Gastrocnemius medialis (tissue), 4 donors: ENCODE measurements at places on chromosomes 4 and X. TPM values are rescaled to one million over a fixed set of nuclear protein-coding genes. Genes with fewer than 3 reads are reported as not detected.

The C1QTNF7 gene
- total RNA-seq: 11.6 TPM

The POU3F4 gene
- total RNA-seq: not detected

The TRPC3 gene
- total RNA-seq: not detected

The ADGRA3 gene
- total RNA-seq: 21.1 TPM

The SORCS2 gene
- total RNA-seq: 1.2 TPM

The OR13H1 gene
- total RNA-seq: not detected

The DDX53 gene
- not detected for total RNA-seq

The CFAP299 gene
- not detected for total RNA-seq

The EDNRA gene
- total RNA-seq: 8.4 TPM

The TMPRSS11F gene
- not detected for total RNA-seq

The STBD1 gene
- total RNA-seq: 57.5 TPM

GRCh38 chr4:25030277-25031076 lies at the start of gene LGI2:
Gene LGI2, minus strand, starts transcription at chr4:25030946. Its CDS starts 253 bp downstream, at chr4:25030693.
- H3K36me3 ChIP-seq: no peaks in the 10 kb centered on the region
- no peak for DNase-seq

- H3K4me1 ChIP-seq: peaks cover 38% of the 10 kb centered on the region
- H3K27ac ChIP-seq: peak overlapping the region; percentile 95
- DNase-seq: no peak
- H3K4me3 ChIP-seq: peak overlapping the region; percentile 85
- H3K36me3 ChIP-seq: no peaks in the 10 kb centered on the region
Observed at GRCh38 chr4:2842687-2843262, 869 bp upstream of the ADD1 start.

DNA sequence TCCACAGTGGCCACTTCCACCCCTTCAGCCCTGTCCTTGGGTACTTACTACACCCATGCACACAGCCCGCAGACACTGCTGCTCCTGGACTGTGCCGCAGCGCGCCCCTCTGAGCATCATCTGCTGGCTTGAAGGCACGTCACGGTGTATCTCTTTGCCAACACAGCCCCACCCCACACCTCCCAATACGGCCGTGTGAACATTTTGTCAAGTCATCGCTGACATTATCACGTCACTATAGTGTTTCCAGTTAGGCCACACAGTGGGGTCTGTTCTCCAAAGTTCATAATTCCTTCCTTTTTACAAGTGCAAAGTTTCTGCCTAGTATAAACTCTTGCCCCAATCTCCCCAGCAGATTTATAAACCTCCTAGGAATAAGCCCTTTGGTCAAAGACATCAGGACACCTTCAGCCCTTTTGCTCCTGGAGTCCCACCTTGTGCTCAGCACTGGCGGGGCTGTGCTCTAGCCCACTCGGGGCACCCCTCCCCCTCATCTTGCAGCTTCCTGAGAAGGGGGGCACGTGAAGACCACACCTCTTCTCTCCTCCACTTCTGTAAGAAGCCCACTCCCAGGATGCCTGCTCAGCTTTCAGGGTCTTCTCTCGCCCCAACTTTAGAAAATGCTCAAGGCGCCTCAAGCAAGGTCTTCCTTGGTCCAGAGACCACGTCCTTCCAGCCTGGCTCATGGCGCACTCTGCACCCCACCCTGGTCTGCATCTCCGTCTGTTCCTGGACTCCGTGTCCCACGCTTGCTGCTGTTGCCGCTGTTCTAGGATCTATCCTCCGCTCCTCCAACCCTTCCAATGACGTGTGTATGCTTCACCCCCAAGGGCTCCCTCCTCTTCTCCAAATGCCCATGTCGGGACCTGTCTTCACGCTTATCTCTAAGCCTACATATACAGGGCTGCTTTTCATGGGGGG lies 7.2 kb downstream of the FAM53A start:
- no peaks in the 10 kb centered on the region for H3K4me1 ChIP-seq
- no peak overlapping the region for H3K27ac ChIP-seq
- no peaks in the 10 kb centered on the region for H3K27me3 ChIP-seq
- H3K36me3 ChIP-seq: no peaks in the 10 kb centered on the region
- H3K4me3 ChIP-seq: no peak overlapping the region

DNA sequence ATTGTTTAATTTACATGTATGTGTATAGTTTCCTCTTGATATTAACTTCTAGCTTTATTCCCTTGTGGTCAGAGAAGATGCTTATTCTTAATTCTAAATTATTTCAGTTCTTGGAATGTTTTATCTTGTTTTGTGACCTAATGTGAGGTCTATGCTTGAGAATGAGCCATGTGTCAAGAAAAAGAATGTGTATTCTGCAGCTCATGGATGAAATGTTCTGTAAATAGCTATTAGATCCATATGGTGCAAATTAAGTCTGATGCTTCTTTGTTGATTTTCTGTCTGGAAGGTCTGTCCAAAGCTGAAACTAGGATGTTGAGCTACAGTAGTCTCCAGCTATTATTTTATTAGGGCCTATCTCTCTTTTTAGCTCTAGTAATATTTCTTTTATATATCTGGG lies 187.3 kb upstream of the RASGEF1B start:
- no peaks in the 10 kb centered on the region for H3K36me3 ChIP-seq
- no peak overlapping the region for H3K4me3 ChIP-seq
- H3K4me1 ChIP-seq: no peaks in the 10 kb centered on the region
- no peak overlapping the region for H3K27ac ChIP-seq
- DNase-seq: no peak
- H3K27me3 ChIP-seq: no peaks in the 10 kb centered on the region

DNA sequence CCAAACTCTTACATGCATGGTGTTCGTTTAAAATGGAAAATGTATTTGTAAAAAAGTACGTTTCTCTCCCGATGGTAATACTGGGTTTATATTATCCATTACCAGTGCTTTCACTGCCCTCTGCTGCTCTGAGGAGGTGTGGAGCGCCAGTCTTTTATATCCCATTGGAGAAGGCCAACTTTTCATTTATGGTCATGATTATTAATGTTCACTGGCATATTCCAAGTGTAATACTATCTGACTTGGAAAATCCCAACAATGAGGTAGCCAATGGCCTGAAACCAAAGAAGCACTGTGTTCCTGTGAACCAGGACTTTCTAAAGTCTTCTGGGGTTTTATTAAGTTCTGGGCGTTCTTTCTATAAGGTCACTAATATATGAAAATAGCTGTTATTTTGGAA lies 80.7 kb downstream of the SYNPO2 start:
- peak overlapping the region; percentile 92 for H3K27ac ChIP-seq
- H3K4me1 ChIP-seq: peaks cover 59% of the 10 kb centered on the region
- H3K27me3 ChIP-seq: no peaks in the 10 kb centered on the region
- peak; percentile 81 for DNase-seq
- H3K4me3 ChIP-seq: peak overlapping the region; percentile 33
- H3K36me3 ChIP-seq: no peaks in the 10 kb centered on the region

DNA sequence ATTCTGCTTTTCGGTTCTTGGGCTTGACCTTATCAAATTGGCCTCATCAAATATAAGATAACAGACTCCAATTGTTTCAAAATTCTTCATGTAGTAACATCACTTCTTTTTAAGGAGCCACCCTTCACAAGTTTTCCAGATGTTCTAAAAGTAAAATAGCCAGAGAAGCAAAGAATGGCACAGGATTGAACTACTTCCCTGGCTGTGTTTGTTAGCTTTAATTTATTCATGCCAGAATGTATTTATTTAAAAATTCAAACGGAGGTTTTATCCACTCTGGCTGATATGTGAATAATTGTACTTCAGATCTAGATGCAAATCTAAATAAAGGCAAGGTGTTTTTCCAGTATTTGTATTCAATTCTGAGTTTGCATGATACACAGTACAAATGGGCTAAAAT lies 581.3 kb upstream of the TENM3 start:
- no peak for DNase-seq
- H3K4me3 ChIP-seq: no peak overlapping the region
- H3K27ac ChIP-seq: no peak overlapping the region
- H3K4me1 ChIP-seq: no peaks in the 10 kb centered on the region
- H3K36me3 ChIP-seq: no peaks in the 10 kb centered on the region
- no peaks in the 10 kb centered on the region for H3K27me3 ChIP-seq

- no peak overlapping the region for H3K4me3 ChIP-seq
- H3K36me3 ChIP-seq: no peaks in the 10 kb centered on the region
- H3K27me3 ChIP-seq: no peaks in the 10 kb centered on the region
- no peak overlapping the region for H3K27ac ChIP-seq
Observed at GRCh38 chr4:60443796-60444195, 756.3 kb upstream of the ADGRL3 start.

DNA sequence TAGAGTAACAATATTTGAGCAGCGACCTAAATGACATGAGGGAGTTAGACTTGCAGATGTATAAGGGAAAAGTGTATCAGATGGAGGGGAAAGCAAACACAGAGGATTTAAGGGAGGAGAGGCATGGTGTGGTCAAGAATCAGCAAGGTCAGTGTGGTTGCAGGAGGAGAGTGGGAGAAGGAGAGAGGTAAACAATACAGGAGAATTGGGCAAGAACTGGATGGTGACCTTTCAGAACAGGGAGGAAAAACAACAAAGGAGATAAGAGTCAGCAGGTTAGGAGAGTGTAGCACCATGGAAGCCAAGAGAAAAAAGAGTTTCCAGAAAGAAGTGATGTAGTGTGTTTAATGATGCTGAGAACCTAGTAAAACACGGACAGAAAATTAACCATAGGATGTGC lies 178.5 kb downstream of the PAPSS1 start:
- H3K27ac ChIP-seq: no peak overlapping the region
- H3K27me3 ChIP-seq: no peaks in the 10 kb centered on the region
- H3K4me3 ChIP-seq: no peak overlapping the region
- H3K4me1 ChIP-seq: no peaks in the 10 kb centered on the region
- no peak for DNase-seq
- H3K36me3 ChIP-seq: no peaks in the 10 kb centered on the region

DNA sequence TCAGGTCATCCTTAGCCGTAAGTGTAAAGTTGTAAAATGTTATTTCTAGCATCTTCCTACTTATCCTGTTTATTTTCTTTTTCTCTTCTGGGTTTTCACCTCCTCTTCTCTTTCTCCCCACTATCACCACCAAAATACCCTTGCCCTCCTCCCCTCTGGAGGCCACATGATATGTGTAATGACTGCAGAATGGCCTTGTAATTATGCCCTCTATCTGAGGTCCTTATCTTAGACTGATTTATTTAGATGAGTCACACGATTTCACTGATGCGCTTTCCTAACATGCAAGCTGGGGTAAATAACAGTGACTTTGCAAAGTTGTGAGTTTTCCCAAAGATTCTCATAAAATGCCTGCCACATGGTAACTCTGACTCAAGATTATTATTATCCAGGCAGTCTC lies 231.8 kb upstream of the GPRIN3 start:
- H3K4me3 ChIP-seq: no peak overlapping the region
- H3K4me1 ChIP-seq: no peaks in the 10 kb centered on the region
- H3K27ac ChIP-seq: no peak overlapping the region
- DNase-seq: no peak
- no peaks in the 10 kb centered on the region for H3K36me3 ChIP-seq
- no peaks in the 10 kb centered on the region for H3K27me3 ChIP-seq

DNA sequence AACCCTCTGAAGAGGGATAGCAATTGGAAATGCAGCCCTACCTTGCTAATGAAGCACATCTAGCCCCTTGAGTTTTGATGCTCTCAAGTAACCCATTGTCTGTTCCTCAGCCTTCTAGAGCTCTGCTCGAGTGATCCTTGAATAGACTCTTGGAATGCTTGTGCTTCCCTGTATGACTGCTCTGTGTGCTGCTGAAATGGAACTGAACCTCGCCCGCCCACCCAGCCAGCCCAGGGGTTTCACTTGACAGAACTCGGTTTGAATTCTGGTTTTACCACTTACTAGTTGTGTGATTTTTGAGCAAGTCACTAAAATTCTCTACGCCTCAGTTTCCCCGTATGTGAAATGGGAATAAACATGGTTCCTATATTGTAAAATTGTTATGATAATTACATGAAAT lies 77.1 kb downstream of the MID2 start:
- H3K27me3 ChIP-seq: no peaks in the 10 kb centered on the region
- H3K4me1 ChIP-seq: no peaks in the 10 kb centered on the region
- H3K27ac ChIP-seq: no peak overlapping the region
- H3K4me3 ChIP-seq: no peak overlapping the region
- no peak for DNase-seq

DNA sequence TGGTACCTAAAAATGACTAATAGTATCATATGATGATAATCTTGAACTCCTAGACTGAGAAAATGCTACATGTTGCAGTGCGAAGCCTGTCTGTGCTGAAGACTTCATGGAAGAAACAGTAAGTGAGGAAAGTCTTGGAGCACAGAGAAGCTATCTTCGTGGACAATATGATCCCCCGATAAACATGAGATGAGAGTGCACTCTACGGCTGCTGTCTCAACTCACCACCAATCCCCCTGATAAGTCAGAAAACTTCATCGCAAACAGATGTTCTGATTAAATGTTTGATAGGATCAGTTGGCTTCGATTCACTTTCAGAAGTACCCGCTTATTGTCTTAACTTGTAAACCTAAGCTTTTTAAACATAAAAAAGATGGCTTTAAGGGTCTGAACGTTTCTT lies 130.2 kb downstream of the ELOVL6 start:
- DNase-seq: no peak
- H3K27ac ChIP-seq: no peak overlapping the region
- H3K36me3 ChIP-seq: no peaks in the 10 kb centered on the region
- no peak overlapping the region for H3K4me3 ChIP-seq
- H3K4me1 ChIP-seq: no peaks in the 10 kb centered on the region

DNA sequence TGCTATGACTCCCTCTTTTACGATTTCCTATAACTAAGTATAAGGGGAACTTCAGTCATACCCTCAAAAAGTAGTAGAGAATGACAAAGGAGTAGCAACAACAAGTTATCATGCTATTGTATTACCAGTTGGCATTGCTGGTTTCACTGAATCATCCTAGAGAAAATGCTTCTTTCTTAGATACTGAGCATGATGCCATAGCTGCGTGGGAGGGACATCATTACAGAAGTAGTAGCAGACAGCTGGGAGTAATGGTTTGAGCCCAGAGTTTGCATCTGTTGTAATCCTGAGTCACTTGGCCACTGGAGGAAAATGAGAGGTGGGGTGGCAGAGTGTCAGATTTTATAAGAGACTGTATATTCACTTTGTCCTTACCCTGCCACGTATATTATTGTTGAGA lies 38.6 kb downstream of the MTMR1 start:
- H3K4me1 ChIP-seq: no peaks in the 10 kb centered on the region
- no peak overlapping the region for H3K27ac ChIP-seq
- H3K4me3 ChIP-seq: no peak overlapping the region
- DNase-seq: no peak
- H3K36me3 ChIP-seq: no peaks in the 10 kb centered on the region
- H3K27me3 ChIP-seq: no peaks in the 10 kb centered on the region

GRCh38 chrX:34778916-34779315 lies 121.8 kb upstream of the TMEM47 start:
- no peak overlapping the region for H3K27ac ChIP-seq
- H3K36me3 ChIP-seq: no peaks in the 10 kb centered on the region
- no peaks in the 10 kb centered on the region for H3K27me3 ChIP-seq
- no peak overlapping the region for H3K4me3 ChIP-seq
- DNase-seq: no peak
- H3K4me1 ChIP-seq: no peaks in the 10 kb centered on the region

DNA sequence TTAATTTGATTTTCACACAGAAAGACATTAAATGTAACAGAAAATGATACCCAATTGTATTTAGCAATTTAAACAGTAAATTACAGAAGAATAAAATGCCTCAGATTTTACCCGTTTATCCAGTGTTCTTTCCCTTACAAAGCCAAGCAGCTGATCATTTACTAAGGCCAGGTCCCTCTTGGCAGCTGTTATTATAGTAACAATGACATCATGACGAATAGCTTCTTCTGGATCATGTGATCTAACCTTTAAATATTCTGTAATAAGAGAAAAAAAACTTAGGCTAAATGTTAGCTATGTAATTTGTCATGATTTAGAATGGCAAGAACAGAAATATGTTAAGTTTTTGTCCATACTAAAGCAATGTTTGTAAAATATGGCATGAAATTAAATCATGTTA lies 69.4 kb downstream of the PDS5A start:
- no peak overlapping the region for H3K4me3 ChIP-seq
- H3K4me1 ChIP-seq: no peaks in the 10 kb centered on the region
- H3K27me3 ChIP-seq: no peaks in the 10 kb centered on the region
- H3K27ac ChIP-seq: no peak overlapping the region
